ENCODE measurements at places on chromosomes 6 and 20.

GRCh38 chr6:167826896-167827582 lies at the start of gene AFDN:
Gene AFDN, plus strand, starts transcription at chr6:167826911. Its CDS starts 222 bp downstream, at chr6:167827133.
- DNase-seq, result peak; percentile 58

- no peak for DNase-seq
Observed at GRCh38 chr6:168926306-168926705, 327.3 kb downstream of the THBS2 start.

DNA sequence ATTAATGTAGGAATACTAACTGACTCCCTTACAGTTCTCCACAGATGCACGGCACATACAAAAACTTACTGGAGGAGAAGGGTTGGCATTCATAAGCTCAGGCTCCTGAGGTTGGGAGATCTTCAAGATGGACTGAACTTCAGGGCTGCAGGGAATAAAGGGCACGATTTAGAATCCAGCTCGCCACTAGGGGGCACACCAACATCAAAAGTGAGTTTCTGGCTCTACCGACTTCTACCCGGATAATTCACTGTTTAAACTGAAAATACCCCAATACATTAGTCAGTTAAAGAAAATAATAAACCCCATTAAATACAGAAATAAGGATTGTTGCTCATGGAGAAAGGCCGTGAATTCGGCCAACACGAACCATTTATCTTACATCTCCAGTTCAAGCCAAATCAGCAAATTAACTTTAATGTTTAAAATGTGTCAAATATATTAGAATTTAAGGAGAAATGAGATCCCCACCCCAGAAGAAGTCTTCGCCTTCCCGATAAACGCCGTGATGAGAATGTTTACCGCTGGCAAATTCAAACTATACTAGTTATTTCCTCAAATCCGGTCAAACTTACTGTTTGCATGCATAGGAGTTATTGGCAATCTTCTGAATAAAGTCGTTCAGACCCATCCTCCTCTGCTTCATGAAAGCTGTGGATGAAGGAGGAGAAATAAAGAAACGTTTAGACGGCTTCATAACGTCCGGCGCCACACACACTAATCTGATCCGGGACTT lies 121.7 kb upstream of the SLC2A12 start:
- DNase-seq, result peak; percentile 73

GRCh38 chr6:67433124-67433523 lies 1202.0 kb upstream of the ADGRB3 start:
- no peak for DNase-seq

DNA sequence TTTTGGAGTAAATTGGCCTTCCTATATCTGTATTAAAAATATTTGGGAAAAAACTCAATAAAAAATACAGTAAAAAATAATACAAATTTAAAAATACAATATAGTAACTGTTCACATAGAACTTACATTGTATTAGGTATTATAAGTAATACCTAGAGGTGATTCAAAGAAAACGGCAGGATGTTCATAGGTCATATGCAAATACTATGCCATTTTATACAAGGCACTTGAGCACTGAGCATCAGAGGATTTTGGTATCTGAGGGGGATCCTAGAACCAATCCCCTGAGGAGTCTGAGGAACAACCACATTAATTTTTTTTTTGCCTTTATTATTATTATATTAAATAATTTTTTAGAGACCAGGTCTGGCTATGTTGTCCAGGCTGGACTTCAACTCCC lies 41.7 kb downstream of the RNGTT start:
- no peak for DNase-seq

GRCh38 chr20:22346716-22347115 lies 237.7 kb downstream of the FOXA2 start:
- DNase-seq, result no peak

DNA sequence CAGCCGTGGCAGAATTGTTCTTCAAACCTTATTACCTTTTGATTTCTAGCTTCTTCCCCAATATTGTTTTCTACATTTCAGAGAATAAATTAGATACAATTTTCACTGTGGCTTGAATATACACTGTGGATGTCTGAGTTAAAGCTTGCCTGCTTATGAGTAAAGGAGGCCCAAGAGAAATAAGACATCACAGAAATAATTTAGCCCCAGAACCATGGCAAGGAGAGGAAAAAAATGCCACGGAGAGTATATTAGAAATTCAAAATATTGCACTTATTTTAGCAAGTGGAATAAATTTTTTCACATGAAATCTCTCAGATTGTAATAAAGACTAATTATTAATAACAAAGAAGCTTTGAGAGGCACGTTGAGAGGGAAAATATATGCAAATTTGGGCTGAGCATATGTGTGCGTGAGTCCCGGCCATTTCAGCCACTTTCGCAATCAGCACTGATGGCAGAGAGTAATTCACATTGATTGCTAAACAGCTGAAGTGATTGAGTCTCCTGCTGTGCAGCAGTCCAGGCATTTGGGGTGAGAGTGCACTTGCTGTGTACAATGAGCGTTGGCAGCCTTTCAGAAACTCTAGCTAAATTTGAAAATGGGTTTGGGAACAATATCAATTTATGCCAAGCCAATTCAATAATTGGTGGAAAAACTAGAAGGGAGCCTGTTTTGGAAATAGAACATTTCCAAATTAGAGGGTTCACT lies 596.0 kb downstream of the EPM2A start:
- DNase-seq, result peak; percentile 66

DNA sequence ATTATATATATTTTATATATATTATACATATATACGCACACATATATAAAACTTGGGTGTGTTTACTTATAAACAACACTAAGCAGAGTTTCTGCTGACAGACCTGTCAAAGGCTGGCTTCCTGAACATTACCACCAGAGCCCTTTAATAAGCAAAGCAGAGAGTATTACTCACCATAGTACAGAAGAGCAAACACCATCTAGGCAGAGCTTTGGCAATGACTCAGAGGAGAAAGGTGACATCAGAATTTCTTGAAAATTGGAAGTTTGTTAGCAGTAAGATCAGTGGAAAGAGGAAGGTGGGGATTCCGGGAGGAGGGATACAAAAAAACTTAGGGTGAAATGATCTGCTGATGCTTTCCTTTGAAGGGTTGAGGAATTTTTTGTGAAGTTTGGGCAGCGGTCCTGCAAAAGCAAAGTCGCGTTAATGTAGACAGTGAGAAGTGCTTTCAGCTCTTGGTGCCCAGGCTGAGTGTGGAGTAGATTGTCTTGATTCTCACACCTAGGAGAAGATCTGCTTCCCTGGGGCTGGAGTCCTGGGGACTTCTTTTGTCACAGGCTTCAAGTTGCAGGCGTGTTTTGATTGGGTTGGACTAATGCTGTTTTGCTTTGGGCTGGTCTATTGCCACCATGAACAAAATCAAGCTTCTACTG lies 109.6 kb upstream of the BACH2 start:
- no peak for DNase-seq

DNA sequence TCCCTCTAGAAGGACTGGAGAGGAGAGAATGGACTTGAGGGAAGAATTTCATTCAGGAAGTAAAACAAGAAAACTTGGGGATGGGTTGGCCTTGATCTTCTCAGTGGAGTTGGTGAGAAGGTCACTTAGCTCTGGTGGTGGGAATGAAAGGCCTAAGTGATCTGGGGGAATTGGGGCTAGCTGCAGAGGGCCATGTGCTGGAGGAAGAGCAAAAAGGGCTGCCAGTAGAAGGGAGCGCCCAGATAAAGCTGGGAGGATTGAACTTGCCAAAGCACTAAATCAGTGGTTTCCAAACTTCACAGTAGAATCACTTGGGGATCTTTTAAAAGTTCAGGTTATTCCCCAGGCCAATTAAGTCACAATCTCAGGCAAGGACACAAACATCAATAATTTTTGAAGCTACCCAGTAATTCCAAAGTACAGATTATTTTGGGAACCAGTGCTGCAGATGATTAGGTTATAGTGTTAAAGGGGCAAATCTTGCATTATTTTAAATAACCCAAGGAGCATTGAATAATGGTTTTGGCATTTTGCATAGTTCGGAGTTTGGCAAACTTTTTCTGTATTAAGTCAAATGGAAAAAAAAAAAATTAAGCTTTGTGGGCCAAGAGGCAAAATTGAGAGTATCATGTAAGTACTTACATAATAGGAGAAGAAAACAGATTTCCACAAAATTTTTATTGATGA lies 36.5 kb upstream of the RFPL4B start:
- DNase-seq, result peak; percentile 60

DNA sequence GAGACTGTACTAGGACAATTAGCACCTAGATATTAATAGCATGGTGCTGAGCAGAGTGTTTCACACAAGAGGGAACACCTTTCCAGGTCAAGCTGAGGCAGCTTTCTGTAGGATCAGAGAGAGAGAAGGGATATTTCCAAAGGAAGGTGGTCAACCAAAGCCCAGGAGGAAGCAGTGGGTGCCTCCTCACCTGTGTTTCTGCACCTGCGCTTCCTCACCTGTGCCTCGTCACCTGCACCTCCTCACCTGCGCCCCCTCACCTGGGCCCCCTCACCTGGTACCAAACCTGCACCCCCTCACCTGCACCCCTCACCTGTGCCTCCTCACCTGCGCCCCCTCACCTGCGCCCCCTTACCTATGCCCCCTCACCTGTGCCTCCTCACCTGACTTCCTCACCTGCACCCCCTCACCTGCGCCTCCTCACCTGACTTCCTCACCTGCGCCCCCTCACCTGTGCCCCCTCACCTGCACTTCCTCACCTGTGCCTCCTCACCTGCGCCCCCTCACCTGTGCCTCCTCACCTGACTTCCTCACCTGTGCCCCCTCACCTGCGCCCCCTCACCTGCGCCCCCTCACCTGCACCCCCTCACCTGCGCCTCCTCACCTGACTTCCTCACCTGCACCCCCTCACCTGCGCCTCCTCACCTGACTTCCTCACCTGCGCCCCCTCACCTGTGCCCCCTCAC lies 67.9 kb downstream of the TTLL2 start:
- DNase-seq, result no peak

Data from NCI-H1105 treated with DMSO at 0.1 percent for 48 hours (cell line).